ENCODE measurements at places on chromosomes 3 and 15.

GRCh38 chr3:79268422-79268821 is 499.4 kb downstream of the ROBO1 start:
- DNase-seq: no peak

DNA sequence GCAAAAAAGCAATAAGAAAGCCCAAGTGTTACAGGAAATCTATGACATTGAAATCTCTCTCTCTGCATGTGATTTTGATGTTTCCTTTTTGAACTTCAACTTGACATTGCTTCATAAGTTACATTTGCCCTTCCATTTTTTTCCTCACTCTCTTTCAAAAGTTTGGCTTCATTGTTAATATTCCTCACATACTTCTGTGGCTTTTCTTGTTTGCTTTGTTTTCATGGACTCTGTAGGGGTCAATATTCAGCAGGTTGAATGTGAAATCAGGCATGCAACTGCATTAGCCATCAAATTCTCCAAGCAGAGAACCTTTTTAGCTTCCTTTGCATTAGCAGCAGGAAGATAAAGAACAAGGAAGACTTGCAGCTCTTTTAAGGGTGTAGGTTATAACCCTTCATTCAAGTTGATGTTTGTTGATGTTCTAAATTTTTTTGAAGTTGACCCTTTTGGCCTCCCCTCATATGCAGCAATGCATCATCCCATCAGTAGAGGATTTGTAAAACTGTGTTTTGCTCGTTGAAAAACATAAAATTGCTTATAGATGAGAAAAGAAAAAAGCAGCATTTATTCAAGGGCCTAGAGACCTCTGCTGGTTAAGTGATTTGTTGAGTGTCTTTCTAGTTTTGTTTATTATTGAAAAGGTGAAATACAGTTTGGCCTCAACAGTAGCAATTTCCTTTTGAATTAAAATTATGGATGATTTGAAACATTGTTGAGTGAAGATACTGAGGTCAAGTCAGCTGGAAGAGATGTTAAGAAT is 211.4 kb downstream of the IL5RA start:
- no peak for DNase-seq

- no peak for DNase-seq
These were observed 79.2 kb downstream of the TMEM108 start for GRCh38 chr3:133117342-133117741.

- DNase-seq: no peak
These were observed 176.5 kb upstream of the LYSMD4 start for GRCh38 chr15:99909592-99910295.

GRCh38 chr15:41620536-41621199 is 39.5 kb upstream of the MGA start:
- DNase-seq: no peak

GRCh38 chr3:15427981-15428380 is 583 bp downstream of the EAF1 start:
- no peak for DNase-seq

- no peak for DNase-seq
These were observed 406.1 kb downstream of the TBC1D5 start for GRCh38 chr3:17336291-17336690.

DNA sequence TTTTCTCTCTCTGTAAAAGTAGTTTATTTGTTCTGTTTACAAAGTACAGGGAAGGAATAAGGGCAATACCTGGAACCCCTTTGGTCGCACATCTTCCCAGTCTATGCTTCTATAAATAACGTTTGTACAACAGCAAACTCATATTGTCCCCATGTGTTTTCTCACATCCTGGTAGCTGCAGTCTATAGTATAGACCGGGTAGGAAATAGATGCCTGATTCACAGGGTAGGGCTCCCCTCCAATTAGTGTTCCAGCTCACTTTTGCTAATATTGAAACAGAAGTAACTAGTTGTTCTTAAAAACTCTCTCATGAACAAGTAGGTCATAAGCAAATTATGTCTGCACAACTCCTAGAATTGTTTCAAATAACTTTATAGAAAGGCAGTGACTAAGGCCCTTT is 17.7 kb downstream of the ATG7 start:
- no peak for DNase-seq

GRCh38 chr3:151468284-151468917 is 7.5 kb upstream of the IGSF10 start:
- peak; percentile 16 for DNase-seq

DNA sequence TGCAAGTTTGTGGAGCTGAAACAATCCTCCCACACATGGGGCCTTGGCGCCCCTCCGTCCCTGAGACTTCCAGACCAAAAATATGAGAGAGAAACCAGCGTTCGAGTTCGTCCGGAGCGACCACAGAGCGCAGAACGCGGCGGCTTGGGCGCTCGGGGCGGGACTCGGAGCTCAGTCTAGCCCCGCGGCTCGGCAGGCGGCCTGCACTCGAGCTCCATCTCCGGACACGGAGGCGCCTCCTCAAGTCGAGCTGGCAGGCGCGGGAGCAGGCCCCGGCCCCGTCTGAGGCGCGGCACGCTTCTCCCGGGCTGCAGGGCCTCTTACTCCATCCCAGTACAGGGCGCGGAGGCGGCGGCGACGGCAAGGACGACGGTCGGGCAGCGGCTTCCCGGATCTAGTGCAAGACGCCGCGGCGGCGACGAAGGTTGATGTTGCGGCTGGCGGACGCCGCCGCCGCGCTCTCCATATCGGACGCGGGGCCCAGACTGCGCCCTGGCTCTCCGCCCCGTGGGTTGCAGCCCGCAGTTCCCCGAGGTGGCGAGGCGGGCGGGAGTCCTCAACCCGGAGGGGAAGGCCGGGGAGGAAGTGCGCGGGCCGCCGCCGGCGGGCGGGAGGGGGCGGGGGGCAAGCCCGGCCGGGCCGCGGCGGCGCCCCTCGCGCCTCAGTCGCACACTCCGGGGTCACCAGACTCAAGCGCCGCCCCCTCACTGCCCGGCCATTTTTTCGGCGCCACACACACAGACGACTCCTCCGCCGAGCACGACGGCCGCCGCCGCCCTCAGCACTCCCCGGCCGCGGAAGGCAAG is 674 bp downstream of the MSL2 start:
- DNase-seq: no peak

DNA sequence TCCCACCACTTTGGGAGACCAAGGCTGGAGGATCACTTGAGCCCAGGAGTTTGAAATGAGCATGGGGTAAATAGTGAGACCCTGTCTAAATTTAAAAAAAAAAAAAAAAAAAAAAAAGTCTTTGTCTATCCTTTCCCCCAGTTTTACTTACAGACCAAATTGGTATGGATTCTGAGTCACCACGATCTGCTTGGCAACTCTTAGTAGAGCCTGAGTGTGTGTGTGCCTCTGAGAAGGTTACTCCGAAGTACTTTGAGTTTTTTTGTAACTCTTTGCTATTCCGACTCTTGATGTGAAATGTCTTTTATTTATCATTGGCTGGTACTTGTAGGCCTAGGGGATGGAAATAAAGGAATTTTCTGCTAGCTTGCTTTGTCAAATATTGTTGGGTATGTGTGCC is 63.3 kb downstream of the RBM6 start:
- DNase-seq: no peak

All from epithelial cell of proximal tubule (primary cell).